Activated CD4-positive, CD25-positive, alpha-beta regulatory T cell treated with anti-CD3 and anti-CD28 coated beads, Interleukin-2, amount 50 U/mL, for 72 hours (primary cell): ENCODE measurements at places on chromosomes 13 and 19.

DNA sequence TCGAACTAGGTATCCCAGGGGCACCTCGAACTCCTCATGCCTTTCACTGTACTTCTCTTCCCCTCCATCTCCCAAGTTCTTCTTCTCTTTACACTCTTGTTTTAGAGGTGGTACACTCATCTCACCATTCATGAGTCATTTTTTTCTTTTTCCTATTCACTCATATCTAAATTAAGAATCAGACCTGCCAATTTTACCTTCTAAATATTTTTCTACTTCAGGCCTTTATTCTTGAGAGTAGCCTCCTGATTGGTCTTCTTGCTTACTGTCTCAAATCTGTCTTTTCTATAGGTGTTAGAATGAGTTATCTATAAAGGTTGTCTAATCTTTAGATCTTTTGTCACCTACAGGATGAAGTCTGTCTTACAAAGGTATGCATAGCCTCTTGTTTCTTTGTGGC is 20.7 kb downstream of the TDRD3 start:
- DNase-seq = no peak

- DNase-seq = no peak
These were observed 239.5 kb downstream of the EFNB2 start for GRCh38 chr13:106295971-106296370.

- DNase-seq = no peak
These were observed 329 bp upstream of the ZNF439 start for GRCh38 chr19:11848200-11848593.

DNA sequence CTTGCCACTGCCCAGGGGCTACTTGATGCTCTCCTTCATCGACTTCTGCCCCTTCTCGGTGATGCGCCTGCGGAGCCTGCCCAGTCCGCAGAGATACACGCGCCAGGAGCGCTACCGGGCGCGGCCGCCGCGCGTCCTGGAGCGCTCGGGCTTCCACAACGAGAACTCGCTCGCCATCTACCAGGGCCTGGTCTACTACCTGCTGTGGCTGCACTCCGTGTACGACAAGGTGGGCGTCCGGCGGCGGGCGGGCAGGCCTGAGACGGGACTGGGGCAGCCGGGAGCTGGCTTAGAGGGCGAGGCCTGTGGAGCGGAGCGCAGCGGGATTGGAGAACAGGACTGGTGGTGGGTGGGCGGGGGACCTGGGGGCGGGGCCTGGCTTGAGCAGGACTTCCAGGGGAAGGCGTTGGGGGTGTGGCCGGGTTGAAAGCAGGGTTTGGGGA is 12.7 kb upstream of the PSMD8 start:
- DNase-seq = peak; percentile 63

DNA sequence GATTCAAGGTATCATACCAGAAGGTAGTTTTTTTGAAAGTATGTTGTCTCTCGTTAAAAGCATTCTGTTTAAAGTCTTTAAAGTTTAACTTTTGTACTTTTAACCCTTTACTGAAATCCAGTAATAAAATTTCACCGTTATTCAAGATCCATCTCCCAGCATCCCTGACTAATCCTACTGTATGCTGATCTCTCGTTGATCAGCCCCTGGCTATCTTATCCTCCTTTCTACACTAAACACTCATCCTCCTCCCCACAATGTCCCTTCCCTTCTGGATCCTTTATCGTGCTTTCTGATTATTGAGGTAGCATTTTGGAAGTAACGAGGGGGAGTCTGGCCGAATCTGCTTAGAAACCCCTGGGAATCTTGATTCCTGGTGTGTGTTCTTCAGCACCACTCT is 1.3 kb downstream of the TPP2 start:
- no peak for DNase-seq

DNA sequence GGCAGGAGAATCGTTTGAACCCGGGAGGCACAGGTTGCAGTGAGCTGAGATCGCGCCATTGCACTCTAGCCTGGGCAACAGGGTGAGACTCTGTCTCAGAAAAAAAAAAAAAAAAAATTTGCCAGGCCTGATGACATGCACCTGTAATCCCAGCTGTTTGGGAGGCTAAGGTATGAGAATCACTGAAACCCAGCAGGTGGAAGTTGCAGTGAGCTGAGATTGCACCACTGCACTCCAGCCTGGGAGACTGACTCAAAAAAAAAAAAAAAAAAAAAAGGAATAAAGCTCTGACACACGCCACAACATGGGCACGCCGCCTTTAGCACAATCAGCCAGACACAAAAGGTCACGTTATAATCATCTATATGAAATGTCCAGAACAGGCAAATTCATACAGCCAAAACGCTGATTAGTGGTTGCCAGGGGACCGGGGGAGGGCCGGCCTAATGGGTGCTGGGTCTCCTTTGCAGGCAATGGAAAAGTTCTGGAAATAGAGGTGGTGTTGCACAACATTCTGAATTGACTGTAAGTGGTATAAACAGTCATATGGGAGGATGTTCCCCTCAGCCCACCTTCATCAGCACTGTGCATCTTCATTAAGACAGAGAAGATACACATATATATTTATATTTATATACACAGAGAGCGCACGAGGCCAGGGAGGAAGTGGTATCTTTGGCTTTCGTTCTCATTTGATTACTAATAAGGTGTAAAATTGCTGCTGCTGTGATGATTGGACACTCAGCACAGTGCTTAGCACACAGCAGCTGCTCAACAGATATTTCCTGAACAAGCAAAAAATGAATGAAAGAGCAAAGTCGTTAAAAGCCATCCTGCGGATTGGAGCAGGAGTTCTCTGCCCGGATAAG is 3.8 kb downstream of the HSPBP1 start:
- no peak for DNase-seq

GRCh38 chr13:100803091-100803490 is 128.5 kb upstream of the TMTC4 start:
- no peak for DNase-seq

DNA sequence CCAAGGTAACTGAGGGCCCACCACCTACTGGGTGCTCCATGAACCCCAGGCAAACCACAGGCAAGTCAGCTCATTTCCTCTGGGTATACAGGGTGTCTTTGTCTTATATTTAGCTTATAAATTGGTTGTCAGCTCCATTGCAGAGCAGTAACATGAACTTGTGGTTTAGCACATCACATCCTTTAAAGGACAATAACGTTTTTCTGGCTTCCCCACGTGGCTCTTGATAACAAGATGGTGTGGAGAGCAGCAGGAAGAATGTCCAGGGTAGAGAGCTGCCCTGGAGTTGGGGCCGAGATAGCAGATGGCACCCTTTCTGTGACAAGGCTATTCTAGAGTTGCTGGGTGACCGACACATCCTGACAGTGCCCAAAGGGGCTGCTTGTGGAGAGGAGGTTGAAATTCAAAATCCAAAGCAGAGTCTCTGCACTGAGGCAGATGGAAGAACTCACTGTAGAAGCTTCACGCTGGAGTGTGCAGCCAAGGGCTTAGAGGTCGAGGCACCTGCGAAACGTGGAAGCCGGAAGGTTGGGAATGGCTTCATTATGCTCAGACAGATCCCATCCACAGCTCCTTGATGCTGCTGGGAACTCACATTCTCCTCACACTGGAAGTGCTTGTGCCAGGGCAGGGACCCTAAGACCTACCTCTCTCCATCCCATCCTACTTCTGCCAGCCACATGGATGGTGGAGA is 133.0 kb upstream of the FRY start:
- no peak for DNase-seq

DNA sequence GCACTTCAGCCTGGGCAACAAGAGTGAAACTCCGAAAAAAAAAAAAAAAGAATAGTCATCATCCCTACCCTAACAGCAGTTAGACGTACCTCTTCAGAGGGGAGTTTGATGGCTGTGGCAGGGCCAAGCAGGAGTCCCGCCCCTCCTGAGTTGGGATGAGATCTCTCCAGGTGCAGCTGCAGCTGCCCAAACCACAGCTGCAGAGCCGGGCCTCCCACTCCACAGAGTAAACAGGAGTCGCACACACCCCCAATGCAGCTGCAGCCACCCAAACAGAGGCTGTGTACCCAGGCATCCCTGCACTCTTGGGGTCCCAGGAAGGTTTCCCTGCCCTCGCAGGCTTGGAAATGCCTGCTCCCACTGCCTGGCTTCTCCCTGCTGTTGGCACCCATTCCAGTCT is 17.4 kb upstream of the MLLT1 start:
- DNase-seq = no peak

- DNase-seq = no peak
These were observed 69.0 kb downstream of the LRCH1 start for GRCh38 chr13:46621792-46622629.

DNA sequence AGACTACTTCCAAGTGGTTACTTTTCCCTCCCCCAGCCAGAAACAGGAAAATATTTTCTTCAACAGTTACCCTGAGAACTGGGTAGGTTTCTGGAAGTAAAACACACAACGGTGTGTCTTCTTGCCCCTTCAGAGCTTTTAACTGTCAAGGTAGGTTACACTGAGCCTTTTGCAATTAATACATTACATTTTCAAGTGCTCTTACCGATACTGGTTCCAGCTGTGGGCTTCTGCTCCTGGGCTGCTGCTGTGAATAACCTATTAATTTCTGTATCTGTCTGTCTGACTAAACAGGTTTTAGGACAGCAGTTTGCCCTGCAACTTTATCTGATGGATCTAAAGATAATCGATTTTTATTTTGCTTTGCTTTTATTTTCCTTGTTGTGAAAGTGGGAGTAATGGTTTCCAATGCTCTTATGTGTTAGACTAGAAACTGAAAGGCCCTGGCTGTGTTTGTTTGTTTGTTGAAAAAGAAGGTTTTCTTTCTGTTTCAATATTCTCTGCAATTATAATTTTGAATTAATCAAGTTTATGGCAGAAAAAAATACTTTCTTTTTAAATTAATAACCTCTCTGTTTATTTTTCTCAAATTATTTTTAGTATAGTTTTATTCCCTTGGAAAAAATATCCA is 196.7 kb upstream of the SLITRK6 start:
- DNase-seq = no peak

DNA sequence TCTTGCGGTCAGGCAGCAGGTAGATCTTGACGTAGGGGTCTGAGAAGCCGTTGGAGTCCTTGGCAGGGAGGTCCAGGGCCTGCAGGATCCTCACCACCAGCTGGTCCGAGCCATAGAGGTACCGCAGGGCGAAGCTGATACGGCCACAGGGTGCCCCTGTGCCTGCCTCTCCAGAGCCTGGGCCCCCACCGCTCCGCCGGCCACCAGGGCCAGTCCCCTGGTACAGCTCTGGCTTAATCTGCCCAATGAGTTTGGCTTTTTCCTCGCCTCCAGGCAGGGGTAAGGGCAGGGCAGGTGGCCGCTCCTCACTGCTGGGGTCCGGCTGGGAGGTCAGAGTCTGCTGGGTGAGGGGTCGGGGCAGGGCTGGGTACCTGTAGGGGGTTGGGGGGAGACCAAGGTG is 9.9 kb downstream of the SYT3 start:
- DNase-seq = no peak

GRCh38 chr19:15591796-15592195 is 23.2 kb upstream of the CYP4F8 start:
- no peak for DNase-seq

DNA sequence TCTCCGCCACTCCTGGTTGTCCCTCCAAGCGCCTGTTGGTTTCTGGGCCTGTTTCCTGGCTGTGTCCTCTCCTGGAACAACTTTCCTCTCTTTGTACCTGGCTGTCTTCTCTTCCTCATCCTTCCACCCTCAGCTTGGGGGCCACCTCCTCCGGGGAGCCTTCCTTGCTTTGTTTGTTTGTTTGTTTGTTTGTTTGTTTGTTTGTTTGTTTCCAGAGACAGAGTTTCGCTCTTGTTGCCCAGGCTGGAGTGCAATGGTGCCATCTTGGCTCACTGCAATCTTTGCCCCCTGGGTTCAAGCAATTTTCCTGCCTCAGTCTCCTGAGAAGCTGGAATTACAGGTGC is 6.6 kb upstream of the TCF3 start:
- DNase-seq = no peak

DNA sequence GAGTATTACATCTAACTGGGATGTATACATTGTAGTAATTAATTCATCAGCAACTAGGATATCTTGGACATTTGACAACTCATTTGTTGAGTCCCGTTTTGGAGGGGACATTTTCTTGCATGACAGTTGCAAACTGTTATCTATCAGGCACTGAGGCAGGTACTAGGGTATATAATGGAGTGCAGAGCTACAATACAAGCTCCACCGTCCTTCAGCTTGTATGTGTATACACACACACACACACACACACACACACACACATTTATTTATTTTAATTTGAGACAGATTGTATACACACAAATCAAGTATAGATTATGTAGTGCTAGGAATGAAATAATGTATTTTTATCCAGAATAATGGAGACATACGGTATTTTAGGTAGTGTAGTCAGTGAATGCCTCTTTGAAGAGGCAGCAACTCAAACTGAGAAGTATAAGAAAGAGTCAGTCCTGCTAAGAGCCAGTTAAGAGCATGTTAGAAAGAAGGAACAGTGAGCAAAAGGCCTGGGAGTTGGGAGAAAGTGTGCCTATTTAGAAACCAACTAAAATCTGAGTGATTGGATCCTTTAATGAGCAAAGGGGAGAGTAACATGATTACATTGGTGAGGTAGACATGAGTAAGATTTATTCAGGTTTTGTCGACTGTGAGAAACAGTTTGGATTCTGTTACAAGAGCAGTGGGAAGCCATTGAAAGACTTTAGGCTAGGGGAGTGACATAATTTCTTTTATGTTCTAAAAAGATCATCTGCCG is 74.5 kb downstream of the NBEA start:
- no peak for DNase-seq

DNA sequence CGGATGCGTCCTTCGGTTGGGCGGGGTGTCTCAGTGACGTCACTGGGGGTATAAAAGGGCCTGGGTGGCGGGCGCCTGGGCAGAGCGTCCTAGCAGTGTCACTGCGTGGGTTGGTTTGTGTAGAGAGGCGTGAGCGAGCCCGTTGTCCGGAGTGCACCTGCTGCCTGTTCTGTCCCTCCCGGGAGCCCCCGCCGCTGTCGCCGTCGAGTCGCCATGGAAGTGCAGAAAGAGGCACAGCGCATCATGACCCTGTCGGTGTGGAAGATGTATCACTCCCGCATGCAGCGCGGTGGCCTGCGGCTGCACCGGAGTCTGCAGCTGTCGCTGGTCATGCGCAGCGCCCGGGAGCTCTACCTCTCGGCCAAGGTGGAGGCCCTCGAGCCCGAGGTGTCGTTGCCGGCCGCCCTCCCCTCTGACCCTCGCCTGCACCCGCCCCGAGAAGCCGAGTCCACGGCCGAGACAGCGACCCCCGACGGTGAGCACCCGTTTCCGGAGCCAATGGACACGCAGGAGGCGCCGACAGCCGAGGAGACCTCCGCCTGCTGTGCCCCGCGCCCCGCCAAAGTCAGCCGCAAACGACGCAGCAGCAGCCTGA is 2.9 kb downstream of the IER2 start:
- DNase-seq = peak; percentile 98
